ENCODE measurements at places on chromosomes 12 and 14. TPM values are rescaled to one million over a fixed set of nuclear protein-coding genes. Genes with fewer than 3 reads are reported as not detected.

RTN1 gene
- not detected for total RNA-seq

FAM161B gene
- 1.2 TPM for total RNA-seq

CEBPE gene
- total RNA-seq: 0.19 TPM

- H3K4me1 ChIP-seq: no peaks in the 10 kb centered on the region
- no peak overlapping the region for H3K27ac ChIP-seq
- no peaks in the 10 kb centered on the region for H3K27me3 ChIP-seq
- no peak for DNase-seq
- no peak overlapping the region for H3K4me3 ChIP-seq
- no peaks in the 10 kb centered on the region for H3K36me3 ChIP-seq
Observed at GRCh38 chr12:90546511-90546910, 408.5 kb downstream of the CCER1 start.

DNA sequence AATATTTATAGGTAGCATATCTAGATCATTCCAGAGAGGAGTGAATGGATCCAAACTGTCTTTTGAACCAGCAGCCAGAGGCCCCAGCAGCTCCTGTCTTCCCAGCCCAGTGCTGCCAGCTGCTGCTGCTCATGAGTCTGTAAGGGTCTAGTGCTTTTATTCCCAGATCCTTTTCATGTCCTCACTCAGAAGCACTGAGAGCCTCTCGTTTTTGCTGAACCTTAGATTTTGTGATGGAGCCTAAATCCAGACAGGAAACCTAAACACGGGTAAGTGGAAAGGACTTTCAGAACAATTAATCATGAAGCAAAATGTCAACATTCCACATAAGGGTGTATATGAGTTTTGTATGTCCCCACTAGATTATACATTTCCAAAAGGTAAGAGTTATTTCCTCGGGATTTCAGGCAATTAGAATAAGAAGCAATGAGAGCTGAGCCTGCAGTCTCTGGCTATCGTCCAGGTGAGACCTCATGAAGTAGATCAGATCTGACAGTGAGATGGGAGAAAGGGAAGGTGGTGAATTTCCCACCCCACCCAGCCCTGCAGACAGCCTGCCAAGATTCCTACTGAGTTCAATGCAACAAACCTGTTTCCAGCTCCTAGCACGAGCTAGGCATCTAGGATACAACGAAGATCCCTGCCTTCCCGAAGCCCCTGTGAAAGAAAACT, 84.4 kb downstream of the NINJ2 start:
- no peaks in the 10 kb centered on the region for H3K27me3 ChIP-seq
- H3K4me3 ChIP-seq: no peak overlapping the region
- no peak for DNase-seq
- H3K36me3 ChIP-seq: peaks cover 2% of the 10 kb centered on the region

DNA sequence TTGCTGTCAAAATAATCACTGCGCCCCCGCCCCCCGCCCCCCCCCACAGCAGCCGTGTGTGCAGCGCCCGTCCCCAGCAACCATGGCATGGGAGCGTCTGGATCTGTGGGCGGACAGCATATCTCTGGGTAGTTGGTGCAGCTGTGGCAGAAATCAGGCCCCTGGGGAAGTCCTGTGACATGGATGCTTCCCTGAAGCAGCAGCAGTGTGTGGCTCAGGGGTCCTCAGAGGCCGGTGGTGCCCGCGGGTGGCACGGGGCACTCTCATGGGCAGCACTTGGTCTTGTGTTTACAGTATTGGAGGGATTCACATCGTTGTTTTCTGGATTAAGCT, 19.2 kb downstream of the XRCC3 start:
- no peak overlapping the region for H3K27ac ChIP-seq
- peaks cover 5% of the 10 kb centered on the region for H3K36me3 ChIP-seq
- no peak for DNase-seq
- H3K27me3 ChIP-seq: no peaks in the 10 kb centered on the region

GRCh38 chr14:71764701-71765382, 167.4 kb upstream of the RGS6 start:
- H3K4me3 ChIP-seq: no peak overlapping the region
- peaks cover 15% of the 10 kb centered on the region for H3K27me3 ChIP-seq
- H3K27ac ChIP-seq: no peak overlapping the region
- H3K36me3 ChIP-seq: no peaks in the 10 kb centered on the region
- no peak for DNase-seq
- no peaks in the 10 kb centered on the region for H3K4me1 ChIP-seq
